ENCODE measurements at places on chromosomes 13 and 19. TPM values are rescaled to one million over a fixed set of nuclear protein-coding genes. Genes with fewer than 3 reads are reported as not detected.

- DNase-seq, result no peak
Measured at GRCh38 chr19:29789007-29789406, 22.8 kb upstream of the CCNE1 start.

DNA sequence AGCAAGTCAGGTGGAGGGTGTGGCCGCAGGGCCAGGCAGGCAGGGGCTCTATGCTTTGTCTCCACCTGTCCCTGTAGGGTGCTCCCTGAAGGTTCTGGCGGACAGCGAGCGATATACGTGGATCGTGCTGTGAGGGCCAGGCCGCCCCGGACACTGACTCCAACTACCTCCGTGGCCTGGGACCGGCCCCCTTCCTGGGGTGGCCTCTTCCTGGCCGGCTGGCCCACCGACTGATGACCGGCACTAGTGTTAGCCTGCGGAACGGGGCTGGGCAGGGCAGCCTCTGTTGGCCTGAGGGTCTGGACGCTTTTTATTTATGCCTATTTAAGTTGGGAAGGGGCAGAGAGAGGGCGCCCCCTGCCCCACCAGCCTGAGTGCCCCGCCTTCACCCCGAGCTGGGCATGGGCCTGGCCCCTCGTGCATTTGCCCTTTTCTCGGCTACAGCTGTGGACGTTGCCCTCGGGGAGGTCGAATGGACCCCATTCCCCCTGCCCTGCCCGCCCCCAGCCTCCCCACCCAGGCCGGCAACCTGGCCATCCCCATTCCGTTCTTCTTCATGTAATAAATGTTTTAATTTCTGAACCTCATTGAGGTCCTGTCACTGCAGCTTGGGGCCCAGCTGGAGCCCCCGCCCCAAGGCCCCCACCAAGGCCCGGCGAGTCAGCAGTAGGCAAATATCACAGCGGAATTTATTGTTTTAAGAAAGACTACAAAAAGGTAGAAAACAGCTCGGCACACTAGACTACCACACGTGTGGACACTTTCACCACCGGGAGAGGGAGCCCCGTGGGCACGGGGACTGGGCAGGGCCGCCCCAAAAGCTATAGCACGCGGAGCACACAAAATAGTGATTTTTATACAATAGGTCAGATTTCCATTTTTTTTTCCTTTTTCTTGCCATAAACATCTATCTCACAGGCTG, 8.8 kb downstream of the DCAF15 start:
- DNase-seq, result no peak

ZNF497 gene
- total RNA-seq, result 4.8 TPM

CDC42EP5 gene
- 0.54 TPM for total RNA-seq

RNF225 gene
- total RNA-seq, result 0.81 TPM

- DNase-seq, result no peak
Measured at GRCh38 chr13:33262997-33263396, 22.6 kb downstream of the STARD13 start.

DNA sequence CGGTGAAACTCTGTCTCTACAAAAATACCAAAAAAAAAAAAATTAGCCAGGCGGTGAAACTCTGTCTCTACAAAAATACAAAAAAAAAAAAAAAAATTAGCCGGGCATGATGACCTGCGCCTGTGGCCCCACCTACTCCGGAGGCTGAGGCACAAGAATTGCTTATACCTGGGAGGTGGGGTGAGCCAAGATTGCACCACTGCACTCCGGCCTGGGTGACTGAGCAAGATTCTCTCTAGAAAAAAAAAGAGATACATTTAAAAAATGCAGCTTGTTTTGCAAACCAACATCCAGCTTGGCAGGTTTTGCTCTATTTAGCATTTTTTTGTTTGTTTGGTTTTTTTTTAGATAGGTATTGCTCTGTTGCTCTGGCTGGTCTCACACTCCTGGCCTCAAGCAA, 6.7 kb upstream of the PGPEP1 start:
- DNase-seq, result no peak

DNA sequence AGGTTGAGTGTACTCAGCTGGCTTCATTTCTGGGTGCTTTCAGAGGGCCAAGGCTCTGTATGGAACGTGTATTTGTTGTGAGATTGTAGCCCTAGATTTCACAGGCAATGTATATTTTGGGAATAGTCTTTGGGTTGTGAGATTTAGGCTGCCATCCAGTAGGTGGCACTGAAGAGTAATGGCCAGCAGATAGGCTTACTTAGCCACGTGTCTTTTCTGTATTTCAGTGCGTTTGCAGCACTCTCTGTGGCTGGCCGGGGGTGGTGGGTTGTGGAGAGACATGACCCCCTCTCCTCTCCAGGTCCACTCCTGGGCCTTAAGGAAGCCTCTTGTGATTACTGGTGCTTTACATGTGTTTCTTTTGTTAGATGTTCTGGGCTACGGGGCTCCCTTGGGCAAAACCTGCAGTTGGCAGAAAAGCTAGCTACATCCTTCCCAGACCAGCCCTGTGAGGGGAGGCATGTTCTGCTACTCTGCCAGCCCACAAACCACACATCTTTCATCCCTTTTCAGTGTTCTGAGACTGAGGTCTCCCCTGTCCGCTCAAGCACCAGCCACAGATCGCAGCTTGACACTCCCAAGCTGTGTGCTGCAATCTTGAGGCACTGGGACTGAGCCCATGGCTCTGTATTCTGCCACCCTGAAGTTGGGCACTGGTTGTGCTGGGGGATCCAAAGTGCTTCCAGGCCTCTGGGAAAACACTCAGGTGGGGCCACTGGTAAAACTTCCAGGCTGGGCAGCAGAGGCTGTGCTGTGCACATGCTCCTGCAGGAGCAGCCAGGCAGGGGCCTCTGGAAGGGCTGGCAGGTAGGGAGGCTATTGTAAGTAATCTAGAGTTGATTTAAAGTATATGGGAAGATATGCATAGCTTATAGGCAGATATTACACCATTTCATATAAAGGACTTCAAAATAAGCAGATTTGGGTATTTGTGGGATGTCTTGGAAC, 1096.8 kb upstream of the PCDH20 start:
- DNase-seq, result peak; percentile 47

CCDC70 gene
- not detected for total RNA-seq

MIR17HG gene
- total RNA-seq, result 8.3 TPM

- DNase-seq, result no peak
Measured at GRCh38 chr19:18750295-18750970, 40.7 kb downstream of the COMP start.

DNA sequence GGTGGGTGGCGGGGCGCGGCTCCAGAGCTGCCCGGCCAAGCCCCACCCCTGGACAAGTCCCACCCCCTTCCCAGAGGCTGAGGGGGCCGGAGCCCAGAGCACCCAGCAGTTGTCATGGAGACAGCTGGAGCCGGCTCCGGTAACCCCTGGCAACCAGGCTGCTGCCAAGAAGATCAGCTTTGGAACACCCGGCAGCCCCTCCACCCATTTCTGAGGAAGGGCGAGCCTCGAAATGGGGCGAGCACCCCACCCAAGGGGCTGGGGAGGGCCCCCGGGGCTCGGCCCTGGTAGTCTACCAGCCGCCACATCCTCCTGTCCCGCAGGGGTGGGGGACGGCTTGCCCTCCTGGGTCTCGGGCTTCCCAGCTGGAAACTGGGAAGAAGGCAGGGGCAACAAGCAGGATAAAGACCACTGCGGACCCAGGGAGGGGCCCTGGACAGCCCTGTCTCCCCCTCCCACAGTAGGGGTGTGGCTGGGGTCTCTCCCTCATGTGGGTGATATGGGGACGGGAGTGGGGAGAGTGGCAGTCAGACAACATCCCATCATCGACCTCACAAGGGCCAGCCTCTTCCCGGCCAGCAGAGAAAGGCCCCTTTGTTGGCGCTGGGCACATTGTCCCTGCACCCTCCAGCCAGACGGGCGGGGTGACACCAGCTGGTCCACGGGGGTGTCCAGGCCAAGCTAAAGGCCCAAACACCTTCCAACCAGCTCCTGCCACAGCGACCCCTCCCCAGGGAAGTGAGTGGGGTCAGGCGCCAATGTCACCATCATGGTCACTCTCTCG, 1.5 kb downstream of the CERS1 start:
- DNase-seq, result no peak

LCP1 gene
- total RNA-seq, result 179 TPM
